ENCODE measurements at places on chromosomes 11 and 22. TPM values are rescaled to one million over a fixed set of nuclear protein-coding genes. Genes with fewer than 3 reads are reported as not detected.

- DNase-seq, result no peak
Observed at GRCh38 chr22:32760396-32760795, 41.1 kb upstream of the TIMP3 start.

DNA sequence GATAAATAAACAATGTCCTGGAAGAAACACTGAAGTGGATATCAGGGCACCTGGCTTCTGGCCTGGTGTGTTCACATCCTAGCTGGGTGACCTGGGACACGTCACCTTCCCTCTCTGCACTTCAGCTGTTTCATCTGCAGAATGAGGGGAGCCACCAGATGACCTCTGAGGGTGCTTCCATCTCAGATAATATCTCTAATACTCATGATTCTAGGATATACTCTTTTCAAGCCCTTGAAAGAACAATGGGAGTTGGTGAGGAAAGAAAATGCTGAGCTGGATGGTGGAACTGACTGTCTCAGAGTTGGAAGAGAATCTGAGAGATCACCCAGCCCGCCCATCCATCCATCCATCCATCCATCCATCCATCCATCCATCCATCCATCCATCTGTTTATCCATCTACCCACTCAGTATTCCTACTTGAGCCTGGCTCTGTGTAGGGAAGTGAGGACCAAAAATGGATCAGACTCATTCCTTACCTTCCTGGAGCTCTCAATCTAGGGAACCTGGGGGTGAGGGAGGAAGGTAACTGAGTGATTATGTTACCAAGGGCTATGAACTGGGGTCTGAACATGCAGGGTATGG, 28.2 kb upstream of the LIPT2 start:
- DNase-seq, result no peak

GRCh38 chr11:82722231-82722630, 11.4 kb downstream of the FAM181B start:
- DNase-seq, result no peak

SLC17A6 gene
- not detected for total RNA-seq

C1QTNF4 gene
- total RNA-seq, result 0.43 TPM

Data from activated naive CD8-positive, alpha-beta T cell treated with anti-CD3 and anti-CD28 coated beads, Interleukin-2, amount 10 ng/mL, durations not matched to agents 7 days and 5 days (primary cell).